Liver (tissue), 10 donors: ENCODE measurements at places on chromosomes 13 and 19. TPM values are rescaled to one million over a fixed set of nuclear protein-coding genes. Genes with fewer than 3 reads are reported as not detected.

Gene TM9SF2
- 105 TPM for total RNA-seq

Gene SOHLH2
- total RNA-seq = 0.84 TPM

Gene FFAR1
- total RNA-seq = not detected

Gene PLK5
- total RNA-seq = not detected

Gene ZNF470
- total RNA-seq = 1.8 TPM

Gene ZNF99
- 0.09 TPM for total RNA-seq

Gene PCSK4
- 2.6 TPM for total RNA-seq

Gene FCAR
- total RNA-seq = 2.2 TPM

Gene PSG11
- total RNA-seq = not detected

DNA sequence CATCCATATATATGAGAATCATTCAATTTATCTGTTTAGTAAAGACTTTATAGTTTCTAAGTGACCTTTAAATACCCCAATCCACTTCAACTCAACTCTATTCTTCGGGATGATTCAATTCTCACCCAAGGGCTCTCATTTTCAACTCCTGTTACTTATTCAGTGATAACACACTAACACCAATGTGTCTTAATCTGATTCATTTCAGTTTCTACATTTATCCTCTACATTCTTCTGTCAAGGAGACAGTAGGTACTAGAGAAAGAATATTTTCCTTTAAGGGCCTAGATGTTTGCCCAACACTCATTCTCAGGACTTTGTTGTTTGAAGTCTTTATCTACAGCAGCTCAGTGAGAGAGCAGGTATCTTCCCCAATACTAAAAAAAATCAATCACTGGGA, 7.1 kb downstream of the ARGLU1 start:
- no peak for DNase-seq

- peaks cover 10% of the 10 kb centered on the region for H3K36me3 ChIP-seq
- no peaks in the 10 kb centered on the region for H3K27me3 ChIP-seq
- DNase-seq = no peak
- H3K4me3 ChIP-seq = no peak overlapping the region
Measured at GRCh38 chr13:27088619-27089018, 83.0 kb downstream of the USP12 start.

DNA sequence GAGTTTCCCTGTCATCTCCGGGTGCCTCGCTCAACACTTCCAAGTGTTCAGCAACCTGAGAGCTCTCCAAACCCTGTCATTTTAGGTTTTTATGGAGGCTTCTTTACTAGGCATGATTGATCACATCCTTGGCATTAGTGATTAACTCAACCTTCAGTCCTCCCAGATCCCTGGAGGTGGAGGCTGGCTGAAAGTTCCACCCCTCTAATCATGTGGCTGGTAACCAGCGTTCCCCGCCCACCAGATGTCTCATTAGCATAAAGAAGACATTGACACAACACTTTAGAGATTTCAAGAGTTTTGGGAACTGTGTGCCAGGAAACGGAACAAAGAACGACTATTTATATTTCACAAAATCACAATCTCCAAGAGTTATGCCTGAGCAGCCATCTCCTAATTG, 71.1 kb upstream of the RGCC start:
- H3K4me3 ChIP-seq = no peak overlapping the region
- H3K36me3 ChIP-seq = no peaks in the 10 kb centered on the region
- no peak overlapping the region for H3K27ac ChIP-seq
- H3K27me3 ChIP-seq = no peaks in the 10 kb centered on the region

- DNase-seq = no peak
- no peaks in the 10 kb centered on the region for H3K36me3 ChIP-seq
- H3K4me1 ChIP-seq = no peaks in the 10 kb centered on the region
- H3K27me3 ChIP-seq = no peaks in the 10 kb centered on the region
Measured at GRCh38 chr19:21940684-21941083, 70.1 kb downstream of the ZNF208 start.

DNA sequence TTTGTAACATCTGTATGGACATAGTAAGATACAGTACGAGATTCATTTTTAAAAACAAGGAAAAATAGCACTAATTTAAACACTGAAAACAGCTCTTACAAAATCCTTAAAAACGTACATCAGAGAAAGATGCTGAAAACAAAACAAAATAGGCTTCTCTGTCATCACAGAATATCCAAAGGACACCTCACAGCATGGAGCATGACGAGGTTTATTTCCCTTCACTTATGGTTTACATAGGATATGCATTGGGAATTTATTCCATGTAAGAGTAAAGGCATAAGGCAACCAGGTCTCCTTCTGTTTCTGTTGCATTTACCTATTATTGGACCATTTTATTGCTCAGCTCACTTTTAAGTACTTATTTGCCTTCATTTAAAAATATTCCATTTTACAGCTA, 3.0 kb downstream of the KCTD12 start:
- H3K4me3 ChIP-seq = no peak overlapping the region
- DNase-seq = no peak
- H3K27ac ChIP-seq = no peak overlapping the region
- no peaks in the 10 kb centered on the region for H3K36me3 ChIP-seq
- H3K27me3 ChIP-seq = peaks cover 2% of the 10 kb centered on the region
- H3K4me1 ChIP-seq = peaks cover 25% of the 10 kb centered on the region

- H3K4me1 ChIP-seq = peaks cover 8% of the 10 kb centered on the region
- DNase-seq = no peak
- no peak overlapping the region for H3K27ac ChIP-seq
- peaks cover 16% of the 10 kb centered on the region for H3K27me3 ChIP-seq
- H3K4me3 ChIP-seq = no peak overlapping the region
- H3K36me3 ChIP-seq = no peaks in the 10 kb centered on the region
Measured at GRCh38 chr13:52842441-52842840, 6.0 kb downstream of the PCDH8 start.

- H3K4me1 ChIP-seq = no peaks in the 10 kb centered on the region
- no peaks in the 10 kb centered on the region for H3K27me3 ChIP-seq
- no peak overlapping the region for H3K4me3 ChIP-seq
- no peaks in the 10 kb centered on the region for H3K36me3 ChIP-seq
- no peak for DNase-seq
- H3K27ac ChIP-seq = no peak overlapping the region
Measured at GRCh38 chr19:6010107-6010506, 32.2 kb upstream of the RANBP3 start.

GRCh38 chr19:42831221-42832019, 48.1 kb downstream of the PSG1 start:
- DNase-seq = no peak
- no peaks in the 10 kb centered on the region for H3K36me3 ChIP-seq
- no peak overlapping the region for H3K4me3 ChIP-seq
- H3K27me3 ChIP-seq = no peaks in the 10 kb centered on the region
- no peak overlapping the region for H3K27ac ChIP-seq
- no peaks in the 10 kb centered on the region for H3K4me1 ChIP-seq

DNA sequence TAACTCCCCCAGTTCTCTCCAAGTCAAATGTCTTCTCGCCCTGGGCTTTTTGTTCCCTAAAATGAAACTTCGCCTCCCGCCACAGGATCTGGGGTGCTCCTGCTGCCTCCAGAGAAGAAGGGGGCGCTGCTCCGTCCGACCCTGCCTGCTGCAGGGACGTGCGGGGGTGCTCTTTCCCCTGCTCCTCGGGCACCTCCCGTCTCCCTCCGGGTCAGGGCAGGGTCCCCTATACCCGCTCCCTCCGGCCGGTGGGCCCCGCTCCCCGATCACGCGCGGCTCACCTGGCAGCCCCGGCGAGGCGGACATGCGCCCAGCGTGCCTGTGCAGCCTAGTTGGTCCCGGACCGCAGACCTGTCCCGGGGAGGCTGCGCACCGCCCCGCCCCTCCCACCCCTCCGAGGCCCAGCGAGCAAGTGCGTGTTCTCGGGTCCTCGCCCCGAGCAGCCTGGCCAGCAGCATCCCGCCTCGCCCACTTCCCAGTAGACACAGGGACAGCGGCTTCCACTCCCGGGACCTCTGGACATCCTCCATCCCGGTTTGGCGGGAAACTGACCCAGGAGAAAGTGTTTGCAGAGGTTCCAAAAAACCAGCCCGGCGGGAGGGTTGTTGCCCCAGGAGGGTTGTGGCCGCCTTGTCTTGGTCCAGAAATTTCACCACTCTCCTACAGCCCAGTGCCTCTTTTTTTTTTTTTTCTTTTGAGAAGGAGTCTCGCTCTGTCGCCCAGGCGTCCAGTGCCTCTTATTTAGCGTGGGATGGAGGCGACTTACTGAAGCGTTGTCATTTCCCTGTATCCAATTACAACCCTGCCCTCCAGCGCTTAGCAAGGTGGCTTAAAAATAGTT, at the start of gene OXGR1:
Gene OXGR1, minus strand, starts transcription at position 460 of the 841 bp plus-strand sequence. CDS start 6,717 bp downstream, outside the sequence.
- H3K27me3 ChIP-seq = peaks cover 3% of the 10 kb centered on the region
- no peak for DNase-seq
- peaks cover 3% of the 10 kb centered on the region for H3K4me1 ChIP-seq
- H3K4me3 ChIP-seq = no peak within 1 kb of the TSS
- no peaks in the 10 kb centered on the region for H3K36me3 ChIP-seq
- H3K27ac ChIP-seq = no peak within 1 kb of the TSS

- no peak overlapping the region for H3K27ac ChIP-seq
- H3K4me1 ChIP-seq = no peaks in the 10 kb centered on the region
- DNase-seq = peak; percentile 47
- H3K4me3 ChIP-seq = peak overlapping the region; percentile 17
- no peaks in the 10 kb centered on the region for H3K27me3 ChIP-seq
Measured at GRCh38 chr19:35673121-35673804, 6.9 kb downstream of the UPK1A start.

DNA sequence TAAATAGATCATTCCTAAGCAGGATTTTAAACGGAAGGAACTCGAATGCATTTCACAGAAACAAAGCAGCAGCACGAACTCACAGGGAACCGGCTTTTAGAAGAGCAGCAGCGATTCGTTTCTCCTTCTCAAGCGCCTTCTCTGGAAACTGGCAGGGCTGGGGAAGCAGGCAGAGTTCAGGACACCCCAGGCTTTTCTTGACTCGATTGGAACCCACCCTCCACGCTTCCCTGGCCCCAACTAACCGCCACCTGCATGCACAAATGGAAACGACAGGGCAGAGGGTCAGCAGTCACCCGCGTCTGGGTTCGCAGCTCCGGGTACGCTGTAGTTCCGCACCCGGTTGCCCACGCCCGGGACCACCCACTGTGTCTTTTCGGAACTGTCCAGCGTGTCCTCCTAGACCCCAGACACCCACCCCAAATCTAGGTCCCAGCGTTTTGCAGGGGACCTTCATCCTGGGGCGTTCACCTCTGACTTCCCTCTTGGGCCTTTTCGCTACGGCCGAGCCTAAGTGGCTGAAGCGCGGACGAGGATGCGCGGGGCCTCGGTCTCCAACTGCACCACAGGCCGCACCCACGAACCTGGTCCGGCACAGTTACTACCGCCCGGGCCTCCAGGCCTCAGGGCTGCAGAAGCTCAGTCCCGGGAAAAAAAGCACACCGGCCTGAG, 500 bp downstream of the ZFP30 start:
- no peaks in the 10 kb centered on the region for H3K27me3 ChIP-seq
- H3K4me1 ChIP-seq = peaks cover 3% of the 10 kb centered on the region
- H3K36me3 ChIP-seq = no peaks in the 10 kb centered on the region
- peak overlapping the region; percentile 73 for H3K4me3 ChIP-seq
- DNase-seq = peak; percentile 45
- H3K27ac ChIP-seq = peak overlapping the region; percentile 83

GRCh38 chr19:14345116-14345763, 36.0 kb upstream of the ADGRE5 start:
- H3K4me1 ChIP-seq = peaks cover 3% of the 10 kb centered on the region
- H3K27me3 ChIP-seq = no peaks in the 10 kb centered on the region
- no peaks in the 10 kb centered on the region for H3K36me3 ChIP-seq
- H3K4me3 ChIP-seq = no peak overlapping the region
- DNase-seq = no peak

- H3K4me1 ChIP-seq = no peaks in the 10 kb centered on the region
- H3K27me3 ChIP-seq = no peaks in the 10 kb centered on the region
- H3K36me3 ChIP-seq = no peaks in the 10 kb centered on the region
- no peak for DNase-seq
- no peak overlapping the region for H3K27ac ChIP-seq
- H3K4me3 ChIP-seq = no peak overlapping the region
Measured at GRCh38 chr19:39007096-39007495, 25.3 kb downstream of the FBXO27 start.

DNA sequence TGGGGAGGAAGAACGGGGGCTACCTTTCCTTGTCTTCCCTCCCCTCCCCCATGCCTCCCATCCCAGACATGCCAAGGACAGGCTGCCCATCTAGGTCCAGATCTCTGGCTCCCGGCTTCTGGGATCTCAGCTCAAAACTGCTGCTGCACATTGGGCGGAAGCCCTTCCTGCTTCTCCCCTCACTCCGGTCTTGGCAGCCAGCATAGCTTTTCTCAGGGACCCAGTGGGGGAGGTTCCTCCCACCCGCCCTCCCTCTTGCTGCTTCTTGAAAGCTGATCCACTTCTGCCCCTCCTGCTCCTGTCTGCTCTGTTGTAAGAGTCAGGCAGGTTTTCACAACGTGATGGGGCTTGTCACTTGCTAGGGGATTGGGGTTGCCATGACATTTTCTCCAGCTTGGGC, 21.7 kb upstream of the RNF17 start:
- H3K4me1 ChIP-seq = peaks cover 13% of the 10 kb centered on the region
- no peak for DNase-seq
- H3K36me3 ChIP-seq = no peaks in the 10 kb centered on the region
- no peak overlapping the region for H3K27ac ChIP-seq

GRCh38 chr13:112580912-112581311, 7.0 kb downstream of the TUBGCP3 start:
- H3K27me3 ChIP-seq = no peaks in the 10 kb centered on the region
- H3K27ac ChIP-seq = no peak overlapping the region
- H3K4me1 ChIP-seq = peaks cover 4% of the 10 kb centered on the region
- no peaks in the 10 kb centered on the region for H3K36me3 ChIP-seq

DNA sequence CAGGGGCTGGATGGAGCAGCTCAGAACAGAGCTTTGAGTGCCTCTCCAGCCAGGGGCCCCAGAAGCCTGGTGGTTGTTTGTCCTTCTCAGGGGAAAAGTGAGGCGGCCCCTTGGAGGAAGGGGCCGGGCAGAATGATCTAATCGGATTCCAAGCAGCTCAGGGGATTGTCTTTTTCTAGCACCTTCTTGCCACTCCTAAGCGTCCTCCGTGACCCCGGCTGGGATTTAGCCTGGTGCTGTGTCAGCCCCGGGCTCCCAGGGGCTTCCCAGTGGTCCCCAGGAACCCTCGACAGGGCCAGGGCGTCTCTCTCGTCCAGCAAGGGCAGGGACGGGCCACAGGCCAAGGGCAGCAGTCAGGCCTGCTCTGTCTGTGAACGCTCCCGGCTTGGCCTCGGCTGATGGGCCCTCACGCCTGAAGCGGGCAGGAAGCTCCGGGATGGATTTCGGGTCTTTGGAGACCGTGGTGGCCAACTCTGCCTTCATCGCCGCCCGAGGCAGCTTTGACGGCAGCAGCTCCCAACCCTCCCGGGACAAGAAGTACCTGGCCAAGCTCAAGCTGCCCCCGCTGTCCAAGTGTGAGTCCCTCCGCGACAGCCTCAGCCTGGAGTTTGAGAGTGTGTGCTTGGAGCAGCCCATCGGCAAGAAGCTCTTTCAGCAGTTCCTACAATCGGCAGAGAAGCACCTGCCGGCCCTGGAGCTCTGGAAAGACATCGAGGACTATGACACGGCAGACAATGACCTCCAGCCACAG, at the start of gene GRK1:
Gene GRK1, plus strand, starts transcription at position 269 of the 751 bp plus-strand sequence. Its CDS starts 168 bp downstream, at position 437.
- H3K27me3 ChIP-seq = no peaks in the 10 kb centered on the region
- H3K36me3 ChIP-seq = no peaks in the 10 kb centered on the region
- peaks cover 4% of the 10 kb centered on the region for H3K4me1 ChIP-seq
- no peak within 1 kb of the TSS for H3K27ac ChIP-seq
- H3K4me3 ChIP-seq = no peak within 1 kb of the TSS
- DNase-seq = no peak
